ENCODE measurements at places on chromosomes 2 and 18.

DNA sequence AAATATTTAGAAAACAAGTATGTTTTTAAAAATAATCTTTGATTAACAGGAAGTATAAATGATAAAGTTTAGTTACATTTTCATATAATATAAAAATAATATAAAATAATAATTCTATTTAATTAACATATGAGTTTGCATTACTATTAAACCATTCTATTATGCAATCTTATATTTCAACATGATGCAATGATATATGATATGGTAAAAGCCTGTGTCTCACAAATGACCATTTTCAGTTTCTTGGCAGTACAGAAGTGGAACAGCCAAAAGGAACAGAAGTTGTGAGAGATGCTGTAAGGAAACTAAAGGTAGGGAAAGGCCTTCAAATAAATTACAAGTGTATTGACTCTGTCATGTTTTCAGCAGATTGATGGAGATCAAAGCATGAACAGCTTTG is 230.8 kb downstream of the GULP1 start:
- no peak for DNase-seq

DNA sequence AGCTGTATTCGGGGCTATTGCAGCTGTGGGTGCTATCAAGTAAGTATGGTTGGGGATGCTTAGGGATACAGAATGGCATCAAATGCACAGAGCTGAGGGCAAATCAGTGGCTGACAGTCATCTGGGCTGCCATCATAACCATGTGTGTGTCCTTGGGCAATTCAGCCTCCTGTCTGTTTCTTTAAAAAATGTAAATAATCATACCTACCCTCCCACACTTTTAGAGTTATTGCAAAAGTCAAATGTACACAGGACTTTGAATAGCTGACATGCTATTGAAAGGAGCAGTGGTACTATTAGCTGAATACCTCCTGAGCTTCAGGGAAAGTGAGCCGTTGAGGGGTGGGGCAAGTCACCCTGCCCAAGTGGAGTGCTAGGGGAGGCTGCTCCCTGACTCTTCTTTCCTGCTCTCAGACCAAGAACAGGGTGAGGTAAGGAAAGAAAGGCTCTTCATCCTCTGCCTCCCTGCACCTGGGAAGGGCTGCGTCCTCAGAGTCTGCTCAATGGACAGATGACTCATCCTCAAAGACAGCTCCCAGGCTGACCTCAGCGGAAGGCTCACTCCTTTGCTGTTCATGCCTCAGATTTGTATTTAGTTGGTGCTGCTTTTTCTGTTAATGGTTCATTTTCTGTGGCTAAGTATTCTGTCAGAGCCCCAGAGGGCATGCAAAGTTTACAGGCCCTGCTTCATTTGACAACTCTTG is 54.9 kb upstream of the BZW1 start:
- no peak for DNase-seq

- DNase-seq = no peak
Observed at GRCh38 chr18:63141778-63142176, 177.8 kb downstream of the BCL2 start.

GRCh38 chr2:174597345-174598047 is at the start of gene WIPF1:
Gene WIPF1 (minus strand): TSS chr2:174597804. CDS start chr2:174585573, 12,231 bp downstream.
- no peak for DNase-seq

DNA sequence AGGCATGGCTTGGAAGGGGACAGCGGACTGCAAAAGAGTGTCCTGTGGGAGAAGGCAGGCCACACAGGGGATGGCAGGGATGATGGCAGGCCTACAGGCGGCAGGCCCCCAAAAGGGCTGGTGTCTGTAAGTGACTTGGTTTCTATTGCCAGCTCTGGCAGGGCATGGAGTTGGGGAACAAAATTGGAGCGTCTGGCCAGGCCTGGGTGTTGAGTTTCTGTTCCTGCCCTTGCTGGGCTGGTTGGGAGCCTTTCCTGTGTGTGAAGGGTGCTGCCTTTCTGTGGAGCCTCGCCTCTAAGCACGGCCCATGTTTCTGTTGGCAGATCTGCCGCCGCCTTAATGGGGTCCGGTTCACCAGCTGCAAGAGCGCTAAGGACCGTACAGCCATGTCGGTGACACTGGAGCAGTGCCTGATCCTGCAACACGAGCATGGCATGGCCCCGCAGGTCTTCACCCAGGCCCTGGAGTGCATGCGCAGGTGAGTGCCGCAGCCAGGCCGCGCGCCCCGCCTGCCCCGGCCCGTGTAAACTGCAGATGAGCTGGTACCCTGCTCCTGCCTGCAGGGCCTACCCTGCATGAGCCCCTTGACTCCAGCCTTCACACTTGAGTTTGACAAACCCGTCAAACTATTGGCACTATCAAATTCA is 31.5 kb downstream of the COA5 start:
- DNase-seq = no peak

DNA sequence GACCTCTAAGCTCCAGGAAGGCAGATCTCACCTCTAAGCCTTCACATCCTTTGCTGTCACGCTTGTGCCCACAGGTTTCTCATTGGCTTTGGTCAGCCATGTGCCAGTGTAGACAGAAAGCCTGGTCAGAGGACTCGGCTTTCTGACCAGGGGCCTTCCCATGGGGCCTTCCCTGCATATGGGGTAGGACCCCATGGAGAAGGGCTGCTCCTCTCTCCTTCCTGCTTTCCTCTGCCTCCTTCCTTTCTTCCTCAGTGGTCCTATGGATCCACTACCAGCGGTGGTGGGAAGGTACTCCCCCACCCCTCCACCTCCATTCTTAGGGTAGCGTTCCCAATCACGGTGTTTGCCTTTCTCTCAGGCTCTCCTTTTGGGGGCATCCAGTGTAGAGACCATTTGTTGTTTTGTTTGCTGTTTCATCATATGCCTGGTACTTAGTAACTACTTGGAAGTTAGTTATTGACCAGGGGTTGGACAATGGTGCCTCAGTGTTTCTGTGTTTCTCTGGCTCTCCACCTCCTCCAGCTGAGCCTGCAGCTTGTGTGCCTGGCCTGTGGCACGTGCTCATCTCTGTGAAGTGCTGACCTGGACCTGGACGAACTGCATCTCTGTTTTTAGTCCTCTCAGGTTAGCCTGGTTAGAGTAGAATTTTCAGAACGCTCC is 71.6 kb downstream of the ZNF407 start:
- no peak for DNase-seq

- no peak for DNase-seq
Observed at GRCh38 chr2:64491426-64491825, 32.7 kb upstream of the AFTPH start.

GRCh38 chr2:142076317-142076716 is 54.5 kb downstream of the LRP1B start:
- no peak for DNase-seq

- no peak for DNase-seq
Observed at GRCh38 chr2:58425368-58425767, 184.2 kb upstream of the FANCL start.
